ENCODE measurements at places on chromosomes 3 and 15.

GRCh38 chr3:145698250-145698649 is 462.7 kb downstream of the PLOD2 start:
- no peak for DNase-seq

DNA sequence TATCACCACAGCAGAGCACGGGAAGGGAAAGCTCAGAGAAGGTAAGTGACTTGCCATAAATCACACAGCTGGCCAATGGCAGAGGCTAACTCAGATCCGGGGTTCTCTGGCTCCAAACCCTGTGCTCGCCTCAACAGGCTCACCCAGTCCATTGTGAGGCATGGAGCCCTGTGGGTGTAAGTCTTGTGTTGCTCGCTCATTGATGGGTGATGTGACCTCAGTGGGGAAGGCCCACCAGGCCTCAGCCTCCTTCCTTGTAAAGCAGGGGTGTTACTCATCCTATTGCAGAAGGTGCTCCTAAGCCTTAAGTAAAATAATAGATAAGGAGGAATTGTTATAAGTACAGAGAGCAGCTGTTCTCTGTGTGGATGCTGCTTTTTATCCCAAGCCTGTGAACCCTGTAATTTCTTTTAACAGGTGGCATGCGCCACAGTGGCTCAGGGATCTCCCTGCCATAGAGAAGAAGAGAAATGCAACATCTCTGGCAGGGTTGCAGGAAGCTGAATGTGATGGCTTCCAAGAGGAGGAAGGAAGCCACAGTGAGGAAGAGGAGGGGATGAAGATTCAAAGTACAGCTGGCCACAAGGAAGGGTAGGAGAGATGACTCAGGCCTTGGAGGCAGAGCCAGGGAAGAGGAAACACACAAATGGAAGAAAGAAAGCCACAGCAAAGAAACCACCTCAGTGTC is 30.9 kb upstream of the SPSB4 start:
- no peak for DNase-seq

DNA sequence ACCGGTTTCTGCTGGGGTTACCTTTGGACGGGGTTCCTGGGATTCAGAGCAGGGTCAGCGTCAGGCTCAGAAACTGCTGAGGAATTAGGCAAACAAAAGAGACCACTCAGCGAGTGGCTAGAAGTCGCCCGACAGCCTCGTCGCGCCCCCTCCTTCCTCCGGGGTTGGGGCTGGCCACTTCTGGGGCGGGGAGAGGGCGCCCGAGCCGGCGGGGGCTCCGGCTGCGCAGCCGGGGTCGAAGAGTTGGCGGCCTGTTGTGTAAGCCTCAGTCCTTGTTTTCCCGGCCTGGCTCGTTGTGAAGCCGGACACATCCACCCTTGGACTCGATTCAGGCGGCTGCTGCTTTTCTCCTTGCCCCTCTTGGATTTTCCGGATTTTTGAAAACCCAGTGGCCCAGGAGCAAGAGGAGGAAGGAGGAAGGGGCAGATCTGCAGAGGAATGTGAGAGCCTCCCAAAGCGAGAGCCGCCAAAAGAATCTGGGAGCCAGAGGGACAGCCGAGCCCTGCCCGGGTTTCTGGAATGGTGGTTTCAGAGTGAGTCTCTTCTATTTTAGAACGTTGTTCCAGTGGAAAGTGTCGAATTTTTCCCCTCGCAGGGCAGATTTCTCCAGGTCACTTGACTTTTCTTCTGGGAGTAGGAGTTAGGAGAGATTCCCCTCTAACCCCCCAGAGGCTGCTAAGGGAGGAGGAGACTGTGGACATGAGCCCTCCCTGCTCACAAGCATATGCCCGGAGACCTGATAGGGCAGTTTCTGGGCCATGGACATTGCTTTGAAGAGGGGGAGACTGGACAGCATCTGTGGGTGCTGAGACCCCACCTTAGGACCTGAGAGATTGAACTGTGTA is 666 bp downstream of the SNX33 start:
- DNase-seq, result no peak

GRCh38 chr3:115891006-115891636 is 267.8 kb downstream of the GAP43 start:
- no peak for DNase-seq

GRCh38 chr3:40211579-40211978 is 97.9 kb upstream of the EIF1B start:
- DNase-seq, result no peak

GRCh38 chr3:38610934-38611333 is 38.6 kb downstream of the SCN5A start:
- no peak for DNase-seq

- no peak for DNase-seq
Measured at GRCh38 chr3:13647298-13648059, 98.6 kb downstream of the FBLN2 start.

DNA sequence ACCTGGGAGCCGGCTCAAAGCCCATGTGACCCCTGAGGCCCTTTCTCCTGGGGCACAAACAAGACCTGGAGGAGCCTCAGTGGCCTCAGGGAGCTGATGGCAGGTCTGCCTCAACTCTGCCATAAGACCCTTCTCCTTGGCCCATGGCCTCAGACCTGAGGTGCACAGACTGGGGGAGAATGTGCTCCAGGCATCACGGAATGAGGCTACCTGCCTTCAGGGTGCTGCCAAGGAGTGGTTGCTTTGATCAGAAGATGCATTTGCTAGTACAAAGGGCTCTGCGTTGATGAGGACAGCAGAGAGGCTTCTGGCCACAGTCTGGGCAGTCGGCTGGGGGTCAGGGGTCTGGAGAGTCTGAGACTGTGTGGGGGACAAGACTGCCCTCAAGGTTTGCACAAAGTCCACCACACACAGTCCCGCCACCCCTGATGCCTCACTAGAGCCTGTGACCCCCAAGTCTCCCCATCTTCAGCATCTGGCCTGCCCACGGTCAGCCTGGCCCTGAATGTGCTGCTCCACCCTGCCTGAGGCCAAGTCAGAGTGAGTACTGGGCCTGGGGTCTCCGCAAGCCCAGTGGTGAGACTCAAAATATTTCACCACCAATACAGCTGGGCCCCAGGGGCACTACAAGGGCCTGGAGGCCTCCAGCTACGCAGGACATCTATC is 26.6 kb downstream of the ALDH1L1 start:
- DNase-seq, result no peak

DNA sequence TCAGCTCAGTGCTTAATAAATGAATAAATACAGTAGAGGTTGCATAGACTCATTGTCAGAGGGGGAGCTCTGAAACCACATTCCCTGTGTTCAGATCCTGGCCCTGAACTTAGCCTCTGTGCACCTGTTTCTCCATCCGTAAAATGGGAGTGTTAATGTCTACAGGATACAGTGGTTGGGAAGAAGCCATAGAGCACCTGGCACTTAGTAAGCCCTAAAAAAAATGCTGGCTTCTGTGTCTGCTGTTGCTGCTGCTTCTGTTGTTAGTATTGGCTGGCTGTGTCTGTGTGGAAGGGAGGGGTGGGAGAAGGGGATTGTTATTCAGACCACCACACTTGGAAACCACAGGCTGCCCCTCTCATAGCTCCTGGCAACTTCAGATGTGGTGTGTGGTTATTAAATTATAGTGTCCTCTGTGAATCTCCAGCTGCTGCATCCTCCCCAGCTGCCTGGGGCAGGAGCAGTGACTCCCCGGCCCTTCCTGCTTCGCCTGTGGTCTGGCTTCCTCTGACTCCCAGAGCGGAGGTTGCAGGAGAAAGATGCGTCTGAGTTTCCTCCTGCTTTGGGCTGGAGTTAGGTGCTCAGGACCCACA is 31.0 kb downstream of the FGD5 start:
- DNase-seq, result no peak
